ENCODE measurements at places on chromosomes 1 and 21.

GRCh38 chr1:156896490-156897033 lies 3.0 kb downstream of the PEAR1 start:
- peak; percentile 82 for DNase-seq

- DNase-seq, result no peak
Measured at GRCh38 chr1:8858888-8859706, 19.4 kb downstream of the ENO1 start.

- DNase-seq, result peak; percentile 3
Measured at GRCh38 chr1:174217787-174218574, 58.7 kb downstream of the RABGAP1L start.

- no peak for DNase-seq
Measured at GRCh38 chr1:228340686-228341449, 65.8 kb downstream of the TRIM11 start.

DNA sequence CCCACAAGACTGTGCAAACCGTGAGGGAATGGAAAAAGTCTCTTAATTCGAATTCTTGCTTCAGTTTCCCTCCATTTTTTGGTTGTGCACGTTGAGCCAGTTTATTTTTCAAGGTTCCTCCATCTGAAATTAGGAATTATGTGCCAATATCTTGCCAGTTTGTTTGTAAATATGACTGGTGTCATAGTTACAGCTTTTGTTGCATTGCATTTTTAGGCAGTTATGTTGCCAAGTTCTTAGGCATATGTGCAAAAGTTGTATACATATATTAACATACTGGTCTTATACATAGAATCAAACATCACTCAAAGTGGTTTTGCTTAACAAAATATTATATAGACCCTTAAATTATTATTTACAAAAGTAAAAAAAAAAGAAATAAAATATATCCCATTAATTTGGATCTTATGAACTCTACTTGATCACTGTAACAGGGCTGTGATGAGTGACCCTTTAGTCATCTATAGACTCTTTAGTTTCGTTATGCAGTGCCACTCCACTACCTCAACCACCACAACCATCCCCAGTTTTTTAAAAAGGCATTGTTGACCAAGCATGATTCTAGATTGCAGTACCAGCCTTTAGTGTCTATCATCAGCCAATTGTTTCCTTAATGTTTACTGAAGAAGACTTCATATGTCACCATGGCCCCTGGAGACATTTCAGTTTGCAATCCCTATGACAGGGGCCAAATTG lies 20.9 kb upstream of the DYNLT5 start:
- no peak for DNase-seq

DNA sequence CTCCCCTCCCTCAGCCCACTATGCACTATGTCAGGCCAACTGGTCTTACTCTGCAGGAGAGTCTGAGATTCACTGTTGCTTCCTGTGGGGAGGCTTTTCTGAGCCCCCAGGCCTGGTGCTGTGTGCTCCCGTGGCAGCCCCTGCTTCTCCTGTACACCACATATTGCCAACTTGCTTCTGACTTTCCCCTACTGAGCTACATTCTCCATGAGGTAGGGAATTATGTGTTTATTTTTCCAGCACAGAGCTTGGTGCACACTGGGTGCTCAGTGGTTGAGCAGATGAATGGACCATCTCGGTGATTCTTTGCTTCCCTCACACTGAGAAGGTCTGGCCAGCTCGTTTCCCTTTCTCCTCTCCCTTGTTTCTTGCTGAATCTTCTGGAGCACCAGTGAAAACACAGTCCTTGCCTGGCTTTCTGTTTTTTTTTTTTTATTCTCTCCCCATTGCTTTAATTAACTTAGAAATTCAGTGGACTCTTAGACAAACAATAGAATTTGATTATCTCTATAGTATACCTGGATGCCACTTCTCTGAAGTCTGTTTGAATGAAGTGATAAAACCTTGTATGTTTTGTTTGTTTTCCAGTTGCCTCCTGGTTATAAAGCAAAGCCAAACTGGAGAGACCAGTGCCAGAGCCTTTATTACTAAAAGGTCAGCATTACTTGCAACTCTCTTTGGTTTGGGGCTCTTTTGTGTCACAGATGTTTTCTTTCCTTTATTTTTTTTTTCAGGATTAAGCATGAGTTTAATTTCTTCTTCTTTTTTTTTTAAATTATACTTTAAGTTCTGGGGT lies 50.3 kb upstream of the CNIH3 start:
- DNase-seq, result no peak
